ENCODE measurements at places on chromosomes 11 and 22.

DNA sequence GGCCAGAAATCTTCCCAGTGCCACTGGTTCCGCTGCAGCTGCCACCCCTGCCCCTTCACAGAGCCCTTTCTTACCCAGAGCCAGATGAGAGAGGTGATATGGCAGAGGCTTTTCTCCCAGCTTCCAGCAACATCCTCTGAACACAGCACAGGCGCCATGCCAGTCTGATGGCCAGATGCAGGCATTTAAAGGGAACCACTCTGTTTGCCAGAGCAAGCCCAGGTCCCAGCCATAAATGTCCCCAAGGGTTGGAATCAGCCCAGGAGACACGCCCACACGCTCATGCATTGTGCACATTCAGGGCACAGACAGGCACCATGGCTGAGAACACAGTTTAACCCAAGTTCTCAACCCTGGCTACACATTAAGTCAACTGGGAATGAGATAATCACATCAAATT lies 114.3 kb upstream of the CSNK2A3 start:
- DNase-seq = no peak

DNA sequence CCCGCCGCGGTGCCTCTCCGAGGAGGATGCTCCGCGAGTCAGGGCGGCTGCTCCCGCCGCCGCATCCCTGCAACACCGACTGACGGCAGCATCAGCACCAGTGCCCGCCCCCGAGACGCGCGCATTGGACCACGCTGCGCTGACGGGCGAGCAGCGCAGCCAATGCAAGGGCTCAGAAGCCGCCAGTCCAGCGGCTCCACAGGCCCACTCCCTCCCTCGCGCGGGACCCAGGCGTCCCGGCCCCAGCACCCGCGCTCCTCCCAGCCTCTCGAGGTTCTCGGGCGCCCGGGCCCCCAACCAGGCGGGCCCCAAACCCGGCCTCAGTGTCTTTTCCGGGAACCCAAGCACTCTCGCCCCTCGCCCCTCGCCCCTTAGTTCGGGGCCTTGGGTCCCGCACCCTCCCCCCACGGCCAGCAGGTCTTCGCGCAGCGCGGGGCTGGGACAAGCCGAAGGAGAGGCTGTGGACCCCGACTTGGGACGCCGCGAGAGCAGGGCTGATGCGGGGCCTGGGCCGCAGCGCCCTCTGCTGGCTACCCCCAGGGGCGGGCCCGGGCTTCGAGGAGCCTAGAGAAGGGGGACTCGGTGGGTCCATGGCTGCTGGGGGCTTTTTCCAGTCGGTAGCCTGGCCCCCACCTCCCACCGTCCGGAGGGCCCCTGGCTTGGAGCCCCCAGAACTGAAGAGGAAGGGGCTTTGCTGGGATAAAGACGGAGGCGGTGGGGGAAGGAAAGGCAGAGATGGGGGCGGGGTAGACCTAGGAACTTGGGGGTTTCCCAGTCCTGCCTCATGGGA lies at the start of gene NRXN2:
Gene NRXN2 (minus strand): TSS at position 81 of the 790 bp plus-strand sequence. CDS start 9,498 bp downstream, outside the sequence.
- DNase-seq = peak; percentile 50

DNA sequence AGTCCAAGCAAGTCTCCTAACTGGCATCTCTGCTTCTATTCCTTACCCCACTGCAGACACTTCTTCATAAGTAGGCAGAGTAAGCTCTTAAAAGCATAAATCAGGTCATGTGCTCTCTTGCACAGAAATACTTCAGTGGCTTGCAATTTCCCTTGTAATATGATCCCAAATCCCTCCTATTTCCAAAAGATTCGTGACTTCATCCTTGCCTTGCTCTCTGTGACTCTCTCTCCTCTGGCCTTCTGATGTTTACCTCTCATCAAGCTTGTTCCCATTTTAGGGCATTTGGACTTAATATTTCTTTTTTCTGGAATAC lies 37.4 kb upstream of the NCR3LG1 start:
- no peak for DNase-seq

- DNase-seq = no peak
These were observed 3.5 kb downstream of the IFT27 start for GRCh38 chr22:36772451-36772850.

DNA sequence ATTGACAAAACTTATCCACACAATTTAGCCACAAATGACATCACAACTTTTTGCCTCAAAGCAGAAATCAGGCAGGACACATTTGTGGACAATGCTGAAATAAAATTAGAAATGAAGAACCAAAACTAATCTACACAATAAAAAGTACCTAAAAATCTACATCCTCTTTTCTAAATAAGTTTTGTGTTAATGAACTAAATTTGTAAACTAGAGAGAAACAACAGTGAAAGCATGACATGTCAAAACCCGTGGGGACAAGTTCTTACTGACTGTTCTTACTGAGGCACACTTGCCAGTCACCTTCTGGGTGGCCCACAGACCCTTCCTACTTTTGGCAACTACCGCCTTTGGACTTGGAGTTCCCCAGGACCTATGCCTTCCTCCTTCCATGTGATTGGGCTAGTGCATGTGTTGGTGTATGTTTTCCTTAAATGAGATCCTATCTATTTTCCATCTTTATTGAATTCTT lies 60.7 kb upstream of the MUC15 start:
- DNase-seq = no peak

- DNase-seq = no peak
These were observed 887.6 kb downstream of the OPCML start for GRCh38 chr11:132644520-132645239.

- no peak for DNase-seq
These were observed 1247.9 kb downstream of the JRKL start for GRCh38 chr11:97637701-97638100.

DNA sequence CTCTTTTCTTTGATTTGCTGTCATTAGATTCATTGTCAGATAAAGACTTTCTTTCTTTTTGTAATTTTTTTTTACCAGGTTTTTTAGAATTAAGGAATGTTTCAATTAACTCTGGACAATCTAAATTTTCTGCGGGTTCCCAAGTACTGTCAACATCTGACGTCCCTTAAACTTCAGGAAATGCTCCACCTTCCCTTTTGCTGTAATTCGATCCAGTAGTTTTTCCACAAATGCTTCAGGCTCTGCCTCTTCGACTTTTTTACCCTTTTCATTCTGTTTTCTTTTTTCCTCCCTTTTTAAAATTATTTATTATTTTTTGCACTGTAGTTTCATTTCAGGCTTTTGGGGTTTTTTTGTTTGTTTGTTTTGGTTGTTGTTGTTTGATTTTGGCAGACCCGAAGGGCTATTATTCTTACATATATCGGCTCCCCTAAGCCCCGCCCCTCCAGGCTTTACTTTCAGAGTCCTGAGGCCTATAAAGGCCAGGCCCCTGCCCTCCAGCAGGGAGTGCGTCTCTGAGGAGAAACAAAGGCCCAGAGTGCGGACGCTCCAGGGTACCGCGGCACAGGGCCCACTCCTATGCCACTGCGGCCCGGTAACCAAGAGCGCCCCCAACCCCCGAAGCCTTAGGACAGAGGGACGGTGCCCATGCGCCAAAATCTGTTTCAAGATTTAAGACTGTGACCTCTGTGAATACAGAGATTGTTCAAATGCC lies 116.4 kb downstream of the TYR start:
- no peak for DNase-seq

- DNase-seq = no peak
These were observed 870.6 kb upstream of the LRRC4C start for GRCh38 chr11:42329929-42330565.

GRCh38 chr11:66693356-66694055 lies 15.8 kb upstream of the RBM4B start:
- no peak for DNase-seq

GRCh38 chr11:88411265-88411664 lies 73.7 kb upstream of the CTSC start:
- no peak for DNase-seq

GRCh38 chr22:29512031-29512430 lies 32.0 kb downstream of the NEFH start:
- DNase-seq = no peak

DNA sequence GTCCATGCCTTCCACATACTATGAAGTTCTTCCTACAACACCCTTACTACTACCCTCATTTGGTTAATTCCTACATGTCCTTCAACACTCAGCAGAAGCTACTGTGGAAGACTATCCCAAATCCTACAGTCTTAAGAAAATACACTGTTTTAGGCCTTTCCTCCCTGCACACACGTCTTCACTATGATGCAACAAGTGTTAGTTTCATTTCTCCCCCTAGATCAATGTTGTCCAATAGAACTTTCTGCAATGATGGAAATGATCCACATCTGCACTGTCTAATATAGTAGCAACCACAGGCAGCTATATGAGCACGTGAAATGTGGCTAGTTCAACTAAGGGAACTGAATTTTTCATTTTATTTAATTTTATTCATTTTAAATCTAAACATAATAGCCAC lies 46.7 kb upstream of the CCDC34 start:
- no peak for DNase-seq

- DNase-seq = no peak
These were observed 77.2 kb upstream of the FTH1 start for GRCh38 chr11:62044639-62045121.

DNA sequence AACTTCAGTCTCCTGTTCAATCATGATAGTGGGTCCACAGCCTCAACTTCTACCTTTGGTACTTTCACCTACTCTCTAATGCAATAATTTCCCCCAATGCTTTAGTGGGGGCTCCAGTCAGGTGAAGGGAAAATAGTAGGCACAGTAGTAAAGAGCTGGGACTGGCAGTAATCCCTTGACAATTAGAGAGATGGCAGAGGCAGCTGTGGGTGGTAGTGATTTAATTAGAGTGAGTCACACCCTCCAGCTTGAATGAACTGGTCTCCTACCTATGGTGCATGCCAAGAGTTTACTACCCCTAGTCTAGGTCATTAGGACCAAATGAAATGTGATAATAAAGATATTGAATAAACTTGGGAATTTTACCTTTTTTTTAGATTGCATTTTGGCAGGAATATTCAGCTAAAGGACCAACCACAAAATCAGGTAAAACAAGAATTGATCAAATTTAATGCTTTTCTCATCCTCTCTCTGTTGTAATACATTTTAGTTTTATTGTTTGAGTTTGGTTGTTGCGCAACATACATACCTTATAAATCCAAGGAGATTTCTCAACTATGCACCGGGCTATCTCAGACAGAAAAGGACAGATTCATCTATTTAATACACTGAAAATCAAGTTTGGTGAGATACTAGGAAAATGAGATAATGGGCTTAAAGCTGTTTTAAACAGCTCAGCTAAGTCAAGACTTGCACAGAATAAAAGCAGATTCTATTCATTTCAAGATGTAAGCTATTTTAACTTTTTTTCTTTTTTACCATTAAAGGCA lies 9.0 kb downstream of the PRRG4 start:
- DNase-seq = no peak

- DNase-seq = no peak
These were observed 65.2 kb upstream of the PARVA start for GRCh38 chr11:12312132-12312531.

DNA sequence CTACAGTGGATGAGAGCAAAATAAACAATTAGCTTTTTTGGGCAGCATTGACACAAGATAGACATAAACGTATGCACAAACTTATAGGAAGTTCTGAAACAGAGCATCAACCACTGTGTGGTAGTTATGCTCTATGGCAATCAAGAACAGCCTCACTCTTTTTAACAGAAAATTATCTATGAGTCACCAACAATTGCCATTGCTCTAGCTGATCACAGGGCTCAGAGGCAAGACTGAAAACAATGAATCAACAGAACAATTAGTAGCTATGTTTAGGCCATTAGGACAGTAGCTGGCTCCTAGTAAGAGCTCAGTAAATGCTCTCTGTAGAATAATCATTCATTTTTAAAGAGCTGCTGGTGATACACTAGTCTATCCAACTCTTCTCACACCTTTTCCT lies 34.9 kb upstream of the PICALM start:
- no peak for DNase-seq

GRCh38 chr11:123362941-123363340 lies 67.1 kb upstream of the GRAMD1B start:
- no peak for DNase-seq

GRCh38 chr11:126290887-126291286 lies 8.0 kb downstream of the TIRAP start:
- no peak for DNase-seq

GRCh38 chr11:73013021-73013420 lies 129.1 kb downstream of the FCHSD2 start:
- DNase-seq = no peak

DNA sequence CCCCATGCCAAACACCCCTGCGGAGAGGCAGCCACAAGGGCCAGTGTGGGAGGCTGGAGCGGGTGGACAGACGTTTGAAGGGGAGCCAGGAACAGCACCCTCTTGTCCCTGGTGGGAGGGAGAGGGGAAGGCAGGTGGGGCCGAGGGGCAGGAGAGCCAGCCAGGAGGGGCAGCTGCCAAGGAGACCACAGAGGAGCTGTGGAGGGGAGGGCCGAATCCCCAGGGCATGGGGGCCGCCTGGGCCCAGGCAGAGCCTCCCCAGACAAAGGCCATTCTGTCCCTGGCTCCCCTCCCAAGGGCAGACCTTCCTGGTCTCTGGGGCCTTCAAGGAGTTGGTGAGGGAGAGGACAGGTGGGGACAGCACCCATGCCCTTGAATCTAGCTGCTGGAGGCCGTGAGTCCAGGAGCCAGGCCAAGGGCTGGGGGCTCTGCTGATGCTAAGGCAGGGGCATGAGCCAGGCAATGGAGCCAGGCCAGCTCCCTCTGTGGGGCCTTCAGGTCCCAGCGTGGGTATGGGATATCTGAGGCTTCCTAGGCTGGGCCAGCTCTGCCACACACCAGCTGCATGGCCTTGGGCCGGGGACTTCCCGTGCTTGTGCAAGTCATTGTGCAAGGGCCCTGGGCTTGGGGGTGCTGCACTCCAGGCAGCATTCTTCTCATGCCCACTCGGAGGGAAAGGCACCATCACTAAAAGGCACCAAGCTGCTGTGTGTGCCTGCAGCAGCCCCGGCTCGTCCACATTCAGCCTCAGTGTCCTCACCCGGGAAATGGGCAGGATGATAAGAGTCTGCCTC lies 11.4 kb downstream of the EMID1 start:
- no peak for DNase-seq

- no peak for DNase-seq
These were observed 31.4 kb downstream of the LRP5 start for GRCh38 chr11:68343761-68344256.

DNA sequence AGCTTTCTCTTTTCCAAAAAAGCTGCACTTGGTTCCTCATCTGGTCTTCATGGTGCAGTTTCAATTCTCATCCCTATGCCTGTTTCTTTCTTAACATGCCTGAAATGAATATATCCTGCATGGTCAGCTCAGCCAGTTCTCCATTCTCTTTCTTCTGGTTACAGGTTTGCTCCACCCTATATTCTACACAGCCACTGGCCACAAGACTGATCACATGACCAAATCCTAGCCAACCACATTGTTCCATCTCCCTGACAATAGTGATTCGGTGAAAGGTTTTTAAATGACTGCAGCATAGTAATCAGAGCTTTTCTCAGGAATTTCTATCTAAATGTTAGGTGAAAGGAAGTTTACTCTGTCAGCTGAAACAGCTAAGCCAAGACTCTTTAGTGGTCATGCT lies 891.4 kb downstream of the METTL15 start:
- DNase-seq = no peak

DNA sequence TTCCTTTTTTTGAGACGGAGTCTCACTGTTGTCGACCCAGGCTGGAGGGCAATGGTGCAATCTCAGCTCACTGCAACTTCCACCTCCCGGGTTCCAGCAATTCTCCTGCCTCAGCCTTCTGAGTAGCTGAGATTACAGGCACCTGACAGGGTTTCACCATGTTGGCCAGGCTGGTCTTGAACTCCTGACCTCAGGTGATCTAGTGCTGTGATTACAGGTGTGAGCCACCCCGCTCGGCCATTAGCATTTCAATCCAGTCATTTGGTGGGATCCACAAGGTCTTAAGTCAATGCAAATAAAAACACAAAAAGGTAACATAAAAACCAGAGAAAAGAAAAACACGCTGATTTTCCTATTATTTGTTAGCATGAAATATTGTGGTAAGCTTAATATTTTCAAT lies 1227.2 kb upstream of the TENM4 start:
- DNase-seq = no peak

GRCh38 chr11:30725645-30726195 lies 139.6 kb upstream of the MPPED2 start:
- DNase-seq = no peak
